ENCODE measurements at places on chromosomes 2 and 18.

- no peak for DNase-seq
Observed at GRCh38 chr2:205012961-205013360, 467.7 kb downstream of the PARD3B start.

DNA sequence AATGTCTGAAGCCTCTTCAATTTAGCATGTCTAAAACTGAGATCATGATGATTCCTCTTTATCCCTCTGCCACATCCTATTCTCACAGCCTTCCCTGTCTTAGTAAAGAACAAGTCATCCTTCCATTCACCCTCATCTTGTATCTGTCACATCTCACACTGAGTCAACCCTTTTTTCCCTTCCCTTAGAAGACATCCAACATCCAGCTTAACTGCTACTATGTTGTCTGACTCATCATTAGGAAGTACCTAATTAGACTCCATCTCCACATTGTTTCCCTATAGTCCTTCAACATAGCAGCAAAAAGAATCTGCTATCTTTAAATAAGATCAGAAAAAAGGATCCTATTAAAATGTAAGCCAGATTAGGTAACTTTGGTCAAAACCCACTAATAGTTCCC lies 85.2 kb upstream of the GRB14 start:
- no peak for DNase-seq

GRCh38 chr18:47979611-47980200 lies 49.2 kb upstream of the SMAD2 start:
- no peak for DNase-seq

- DNase-seq, result no peak
Observed at GRCh38 chr18:79511271-79511670, 115.5 kb downstream of the NFATC1 start.

- DNase-seq, result no peak
Observed at GRCh38 chr2:174340400-174341292, 5.9 kb downstream of the SP9 start.

DNA sequence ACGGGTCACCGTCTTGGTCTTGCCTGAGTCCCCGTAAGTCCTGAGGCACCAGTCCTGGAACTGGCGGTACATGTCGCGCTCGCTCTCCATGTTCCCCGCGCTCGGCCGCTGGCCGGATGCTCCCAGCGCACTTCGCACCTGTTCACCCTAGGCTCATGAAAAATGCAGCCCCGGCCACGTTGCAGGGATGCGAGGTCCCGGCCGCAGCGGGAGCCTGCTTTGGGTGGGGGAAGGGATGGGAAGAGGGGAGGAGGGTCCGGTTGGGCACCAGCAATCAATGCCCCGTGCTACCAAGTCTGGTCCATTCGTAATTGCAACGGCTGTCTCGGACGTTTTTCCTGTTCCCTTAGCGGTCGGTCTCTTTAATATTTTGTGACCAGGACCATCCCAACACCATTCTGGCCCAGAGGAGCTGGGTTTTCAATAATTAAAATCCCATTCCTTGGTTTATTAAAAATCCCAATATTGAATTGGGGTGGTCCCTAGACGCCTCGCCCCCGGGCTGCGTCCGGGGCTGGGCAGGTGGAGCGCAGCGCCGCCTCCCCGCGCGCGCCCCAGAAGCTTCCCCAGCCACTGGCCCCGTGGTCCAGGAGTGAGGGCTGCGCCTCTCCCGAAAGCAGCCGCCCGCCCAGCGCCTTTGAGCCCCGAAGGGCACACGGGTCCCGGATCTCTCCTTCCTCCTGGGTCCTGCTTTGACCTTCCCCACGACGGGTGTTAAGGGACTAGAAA lies 1.4 kb downstream of the NOL4 start:
- DNase-seq, result no peak

DNA sequence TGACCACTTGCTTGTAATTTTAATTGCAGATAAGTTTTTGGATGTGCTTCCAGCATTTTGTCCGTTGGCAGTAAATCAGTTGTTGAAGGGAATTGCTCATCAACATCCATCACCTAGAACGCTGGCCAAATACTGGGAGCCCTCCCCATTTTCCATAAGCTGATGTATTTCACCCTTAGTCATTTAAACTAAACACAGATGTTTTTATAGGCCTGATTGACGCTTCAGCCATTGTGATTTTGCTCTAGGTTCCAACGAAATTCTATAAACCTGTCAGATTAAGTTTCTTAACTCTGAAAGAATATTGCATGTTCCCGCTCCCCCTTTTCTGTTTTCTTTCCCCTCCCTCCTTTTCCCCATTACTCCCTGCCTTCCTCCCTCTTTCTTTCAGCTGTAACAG lies 1.0 kb upstream of the RPRM start:
- no peak for DNase-seq

GRCh38 chr2:198371921-198372543 lies 567.6 kb downstream of the PLCL1 start:
- no peak for DNase-seq

- DNase-seq, result no peak
Observed at GRCh38 chr2:239559417-239560261, 158.8 kb upstream of the HDAC4 start.

DNA sequence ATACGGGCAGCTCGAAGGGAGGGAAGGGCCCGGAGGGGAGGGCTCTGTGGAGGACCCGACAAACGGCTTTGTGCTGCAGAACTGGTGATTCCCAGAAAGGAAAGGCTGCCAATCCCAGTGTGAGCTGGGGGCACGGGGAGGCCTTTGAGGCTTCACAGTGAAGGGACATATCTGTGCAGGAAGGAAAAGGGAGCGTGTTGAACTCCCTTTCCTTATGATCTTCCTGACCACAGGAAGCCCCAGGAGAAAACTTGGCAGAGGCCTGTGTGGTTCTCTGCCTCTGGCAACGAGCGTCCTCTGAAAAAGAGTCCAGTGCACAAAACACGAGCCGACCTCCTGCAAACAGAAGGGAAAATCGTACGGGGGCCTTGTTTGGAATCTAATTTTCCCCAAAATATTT lies 683.5 kb upstream of the SALL3 start:
- DNase-seq, result no peak

DNA sequence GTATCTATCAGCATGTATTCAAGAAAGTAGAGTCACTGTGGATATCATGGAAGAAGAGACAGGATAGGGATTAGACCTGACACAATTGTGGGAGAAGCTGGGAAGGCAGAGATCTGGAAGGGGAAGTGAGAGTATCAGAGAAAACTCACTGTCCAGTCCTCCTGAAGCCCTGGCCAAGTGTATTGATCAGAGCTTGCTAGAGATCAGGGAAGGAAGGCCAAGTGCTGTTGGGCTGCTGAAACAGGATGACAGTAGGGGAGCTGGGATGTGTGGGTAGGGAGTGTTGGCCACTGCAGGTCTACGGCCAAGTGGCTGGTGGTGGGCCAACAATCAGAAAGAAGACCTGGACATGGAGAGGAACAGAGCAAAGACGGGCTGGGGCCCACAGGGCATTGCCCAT lies 26.3 kb upstream of the TTR start:
- no peak for DNase-seq

GRCh38 chr2:15115776-15116175 lies 445.4 kb downstream of the NBAS start:
- no peak for DNase-seq

DNA sequence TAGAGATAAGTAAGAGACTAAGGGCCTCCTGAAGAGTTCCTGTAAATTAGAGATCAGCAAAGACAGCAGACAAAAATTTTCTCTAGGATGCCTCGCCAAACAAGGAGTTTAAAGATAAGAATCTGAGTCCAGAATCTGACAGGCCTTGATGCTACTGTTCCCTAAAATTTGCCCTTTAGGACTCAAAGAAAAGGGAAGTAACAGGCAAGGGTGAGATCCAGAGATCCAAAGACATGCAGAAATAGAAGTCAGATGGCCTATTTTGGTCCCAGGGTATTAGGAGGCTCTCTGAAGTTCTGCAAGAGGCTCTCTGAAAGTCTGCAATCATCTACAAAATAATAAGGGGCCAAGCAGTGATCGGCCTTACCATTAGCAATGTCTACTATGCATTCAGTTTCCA lies 33.0 kb downstream of the GALNT5 start:
- no peak for DNase-seq

Data from stimulated activated CD8-positive, alpha-beta memory T cell treated with anti-CD3 and anti-CD28 coated beads, Interleukin-2, amount 100 ng/mL, for 48 hours (primary cell).